Fibroblast of skin of right quadriceps (primary cell): ENCODE measurements at places on chromosomes 1 and 21.

DNA sequence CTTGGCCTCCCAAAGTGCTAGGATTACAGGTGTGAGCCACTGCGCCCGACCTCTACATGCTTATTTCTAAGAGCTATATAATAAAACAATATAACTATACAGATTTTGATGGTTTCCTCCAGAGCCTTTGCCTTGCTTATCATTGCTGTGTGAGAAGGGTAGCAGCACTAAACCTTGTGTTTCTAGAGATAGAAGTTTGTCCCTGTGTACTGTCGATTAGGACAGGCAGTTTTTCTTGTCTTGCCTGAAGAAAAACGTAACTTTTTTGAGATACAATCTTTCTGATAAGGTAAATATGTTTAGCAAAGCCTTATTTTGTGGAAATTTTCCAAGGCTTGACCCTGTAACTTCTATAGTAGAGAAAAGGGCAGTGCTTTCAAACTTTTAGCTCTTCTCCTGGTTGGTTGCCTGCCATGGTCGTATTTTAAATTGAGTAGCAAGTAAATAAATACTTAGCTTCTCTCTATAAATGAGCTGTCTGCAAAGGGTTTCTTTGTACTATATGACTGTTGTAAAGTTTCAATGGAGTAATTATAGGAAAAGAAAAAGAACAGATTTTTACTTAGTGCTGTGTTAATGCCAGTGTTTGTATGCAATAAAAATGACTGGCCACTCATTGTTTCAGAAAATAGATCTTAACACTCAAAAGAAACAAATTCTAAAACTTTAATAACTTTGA lies 86.4 kb upstream of the CACYBP start:
- no peak for DNase-seq

DNA sequence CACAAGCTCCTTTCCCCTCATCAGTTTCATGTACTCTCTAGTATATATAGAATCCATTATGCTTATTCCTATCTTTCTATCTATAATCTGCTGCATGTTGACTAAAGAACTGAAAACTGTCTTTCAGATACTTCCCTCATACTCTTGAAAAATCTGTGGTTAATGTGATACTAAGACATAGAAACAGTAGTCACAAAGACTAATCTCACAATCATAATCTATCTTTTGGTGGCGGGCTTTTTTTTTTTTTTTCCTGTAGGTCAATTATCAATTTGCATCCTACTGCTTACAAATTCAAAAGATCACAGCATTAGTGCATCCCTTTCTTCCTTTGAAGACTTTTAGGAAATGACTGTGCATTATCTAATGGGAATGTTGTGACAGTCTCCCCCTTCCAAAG lies 4.7 kb downstream of the UBR4 start:
- no peak for DNase-seq

GRCh38 chr1:91526496-91526895 lies 25.8 kb downstream of the CDC7 start:
- DNase-seq: peak; percentile 79

DNA sequence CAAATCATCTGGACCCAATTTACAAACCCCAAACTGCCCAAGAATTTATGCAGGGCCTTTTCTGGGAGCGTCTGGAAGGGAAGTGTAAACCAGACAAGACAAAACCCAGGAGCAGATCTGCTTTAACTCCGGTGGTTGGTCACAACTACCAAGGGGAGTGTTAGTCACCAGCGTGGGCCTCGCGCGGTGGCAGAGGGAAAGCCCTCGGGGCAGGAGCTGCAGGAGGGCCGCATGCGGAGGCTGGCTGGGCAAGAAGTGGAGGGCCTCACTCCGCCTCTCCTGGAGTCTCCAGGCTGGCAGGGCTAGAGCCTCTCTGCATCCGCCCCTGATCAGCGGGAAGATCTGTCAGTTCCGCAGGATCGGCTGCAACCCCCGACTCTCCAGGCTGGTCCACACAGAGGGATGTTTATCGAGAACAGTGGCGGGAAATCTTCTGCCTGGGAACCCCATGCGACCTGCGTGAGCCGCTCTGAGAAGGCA lies 2.0 kb downstream of the COL24A1 start:
- DNase-seq: peak; percentile 93

DNA sequence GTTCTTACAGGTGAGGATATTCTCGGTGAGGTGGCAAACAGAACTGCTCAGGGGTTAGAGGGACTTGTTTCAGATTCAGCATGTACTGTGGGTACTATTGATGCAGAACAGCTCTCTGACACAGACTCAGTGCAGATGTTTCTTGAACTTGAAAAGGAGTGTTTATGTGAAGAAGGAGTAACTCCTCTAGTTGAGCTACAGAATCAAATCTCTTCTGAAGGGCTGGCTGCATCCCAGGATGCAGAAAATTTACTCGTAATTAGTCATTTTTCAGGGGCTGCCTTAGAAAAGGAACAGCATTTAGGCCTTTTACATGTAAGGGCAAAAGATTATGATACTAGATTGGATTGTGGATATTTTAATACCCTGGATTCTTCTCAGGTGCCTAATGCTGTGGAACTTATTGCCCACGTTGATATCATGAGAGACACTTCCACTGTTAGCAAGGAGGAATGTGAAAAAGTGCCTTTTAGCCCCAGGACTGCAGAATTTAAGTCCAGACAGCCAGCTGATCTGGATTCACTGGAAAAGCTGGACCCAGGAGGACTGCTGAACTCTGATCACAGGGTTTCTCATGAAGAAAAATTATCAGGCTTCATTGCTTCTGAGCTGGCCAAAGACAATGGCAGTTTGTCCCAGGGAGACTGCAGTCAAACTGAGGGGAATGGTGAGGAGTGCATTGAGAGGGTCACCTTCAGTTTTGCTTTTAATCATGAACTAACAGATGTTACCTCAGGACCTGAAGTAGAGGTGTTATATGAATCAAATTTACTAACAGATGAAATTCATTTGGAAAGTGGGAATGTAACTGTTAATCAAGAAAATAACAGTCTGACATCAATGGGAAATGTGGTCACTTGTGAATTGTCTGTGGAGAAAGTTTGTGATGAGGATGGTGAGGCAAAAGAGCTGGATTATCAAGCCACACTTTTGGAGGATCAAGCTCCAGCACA lies 79.6 kb upstream of the BMP8A start:
- peak; percentile 26 for DNase-seq

DNA sequence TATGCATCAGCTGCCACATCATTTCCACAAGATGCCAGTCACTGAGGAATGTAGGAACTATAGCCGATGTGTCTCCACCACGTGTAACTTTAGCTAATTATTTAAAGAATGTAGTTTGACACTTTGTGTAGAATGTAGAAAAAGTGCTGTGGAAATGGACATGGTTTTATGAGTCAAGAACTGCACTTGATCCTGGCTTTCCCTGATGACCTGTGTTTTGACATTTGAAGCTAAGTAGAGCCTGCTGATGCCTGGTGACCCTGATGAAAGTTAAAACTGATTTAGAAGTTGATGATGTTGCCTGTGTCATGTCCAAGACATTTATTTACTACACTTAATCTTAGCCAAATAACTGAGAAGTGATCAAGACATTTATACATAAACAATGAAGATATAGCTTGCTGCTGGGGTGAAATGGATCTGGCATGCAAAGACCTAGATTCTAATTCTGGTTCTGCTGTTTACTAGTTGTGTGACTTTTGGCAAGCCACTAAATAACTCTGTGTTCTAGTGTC lies 4.4 kb upstream of the OSBPL9 start:
- peak; percentile 35 for DNase-seq

DNA sequence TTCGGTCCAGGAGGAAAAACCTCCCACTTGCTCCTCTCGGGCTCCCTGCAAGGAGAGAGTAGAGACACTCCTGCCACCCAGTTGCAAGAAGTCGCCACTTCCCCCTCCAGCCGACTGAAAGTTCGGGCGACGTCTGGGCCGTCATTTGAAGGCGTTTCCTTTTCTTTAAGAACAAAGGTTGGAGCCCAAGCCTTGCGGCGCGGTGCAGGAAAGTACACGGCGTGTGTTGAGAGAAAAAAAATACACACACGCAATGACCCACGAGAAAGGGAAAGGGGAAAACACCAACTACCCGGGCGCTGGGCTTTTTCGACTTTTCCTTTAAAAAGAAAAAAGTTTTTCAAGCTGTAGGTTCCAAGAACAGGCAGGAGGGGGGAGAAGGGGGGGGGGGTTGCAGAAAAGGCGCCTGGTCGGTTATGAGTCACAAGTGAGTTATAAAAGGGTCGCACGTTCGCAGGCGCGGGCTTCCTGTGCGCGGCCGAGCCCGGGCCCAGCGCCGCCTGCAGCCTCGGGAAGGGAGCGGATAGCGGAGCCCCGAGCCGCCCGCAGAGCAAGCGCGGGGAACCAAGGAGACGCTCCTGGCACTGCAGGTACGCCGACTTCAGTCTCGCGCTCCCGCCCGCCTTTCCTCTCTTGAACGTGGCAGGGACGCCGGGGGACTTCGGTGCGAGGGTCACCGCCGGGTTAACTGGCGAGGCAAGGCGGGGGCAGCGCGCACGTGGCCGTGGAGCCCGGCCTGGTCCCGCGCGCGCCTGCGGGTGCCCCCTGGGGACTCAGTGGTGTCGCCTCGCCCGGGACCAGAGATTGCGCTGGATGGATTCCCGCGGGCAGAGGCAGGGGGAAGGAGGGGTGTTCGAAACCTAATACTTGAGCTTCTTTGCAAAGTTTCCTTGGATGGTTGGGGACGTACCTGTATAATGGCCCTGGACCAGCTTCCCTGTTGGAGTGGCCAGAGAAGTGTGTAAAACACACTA lies 45.3 kb downstream of the MRPL39 start:
- peak; percentile 87 for DNase-seq

GRCh38 chr1:218479436-218480115 lies 134.4 kb downstream of the TGFB2 start:
- peak; percentile 83 for DNase-seq

- DNase-seq: no peak
Observed at GRCh38 chr1:202836623-202837403, 26.1 kb downstream of the PCAT6 start.

- DNase-seq: peak; percentile 7
Observed at GRCh38 chr1:220696863-220697231, 6.7 kb downstream of the C1orf115 start.

DNA sequence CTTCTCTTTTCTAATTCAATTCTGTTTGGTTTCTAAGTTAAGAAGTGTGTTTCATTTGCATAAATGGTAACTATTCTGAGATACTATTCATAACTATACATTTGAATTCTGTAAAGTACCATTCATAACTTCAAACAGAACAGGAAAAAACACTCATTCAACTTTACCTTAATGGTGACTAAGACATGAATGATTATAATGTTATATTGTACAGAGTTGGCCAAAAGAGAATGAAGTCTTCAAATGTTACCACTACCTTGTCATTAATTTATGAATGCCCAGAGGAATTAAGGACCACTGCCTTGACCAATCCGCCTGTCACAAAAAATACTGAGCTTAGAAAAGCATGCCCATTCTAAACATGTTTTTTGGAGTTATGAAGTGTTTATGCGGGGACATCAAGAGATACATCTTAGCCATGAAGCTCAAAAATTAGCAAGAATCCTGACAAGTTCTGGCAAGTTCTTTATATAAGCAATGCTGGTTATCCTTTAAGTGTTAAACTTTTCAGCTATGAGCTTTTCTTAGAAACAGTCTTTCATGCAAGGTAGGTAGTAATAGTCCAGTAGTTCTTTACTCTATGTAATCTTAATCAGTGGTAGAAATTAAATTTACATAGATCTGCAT lies 7.9 kb downstream of the WASF2 start:
- DNase-seq: no peak

GRCh38 chr1:37476460-37477197 lies 2.2 kb downstream of the ZC3H12A start:
- DNase-seq: peak; percentile 84

DNA sequence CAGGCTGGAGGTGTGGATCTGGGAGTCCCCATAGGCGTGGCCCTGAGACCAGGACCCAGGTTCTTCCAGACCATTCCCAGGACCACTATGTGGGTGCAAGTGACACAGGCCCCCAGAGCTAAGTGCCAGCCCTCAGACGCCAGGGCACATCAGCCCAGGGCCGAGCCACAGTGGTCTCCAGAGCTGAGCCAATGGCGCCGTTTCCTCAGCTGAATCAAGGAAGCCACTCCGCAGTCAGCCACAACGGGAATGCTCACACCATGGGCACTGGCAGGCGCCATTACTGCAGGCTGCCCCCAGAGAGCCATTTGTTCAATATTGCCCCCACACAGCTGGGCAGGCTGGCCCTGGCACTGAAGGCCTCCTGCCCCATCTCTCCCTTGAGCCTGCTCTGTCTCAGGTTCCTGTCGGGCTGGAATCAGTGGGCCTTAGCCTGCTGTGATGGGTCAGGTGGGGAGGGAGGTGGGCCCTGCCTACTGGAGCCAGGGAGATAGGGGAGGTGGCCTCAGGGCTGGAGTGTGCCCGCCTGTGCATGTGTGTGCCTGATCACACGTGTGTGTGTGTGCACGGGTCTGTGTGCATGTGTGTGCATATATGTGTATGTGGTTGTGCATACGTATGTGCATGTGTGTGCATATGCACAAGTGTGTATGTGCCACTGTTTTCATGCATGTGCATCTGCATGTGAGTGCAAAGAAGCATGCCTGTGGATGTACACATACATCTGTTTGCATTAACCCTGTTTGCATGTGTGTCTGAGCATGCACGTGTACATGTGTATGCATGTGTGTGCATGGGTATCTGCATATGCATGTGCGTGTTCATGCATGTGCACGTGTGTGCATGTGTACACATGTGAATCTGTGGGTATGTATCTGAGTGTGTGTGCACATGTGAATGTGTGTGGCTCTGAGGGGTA lies 6.1 kb downstream of the GJC2 start:
- no peak for DNase-seq

GRCh38 chr1:91454136-91454535 lies 46.5 kb upstream of the CDC7 start:
- DNase-seq: no peak

GRCh38 chr1:21633992-21634805 lies 35.0 kb downstream of the RAP1GAP start:
- DNase-seq: no peak

DNA sequence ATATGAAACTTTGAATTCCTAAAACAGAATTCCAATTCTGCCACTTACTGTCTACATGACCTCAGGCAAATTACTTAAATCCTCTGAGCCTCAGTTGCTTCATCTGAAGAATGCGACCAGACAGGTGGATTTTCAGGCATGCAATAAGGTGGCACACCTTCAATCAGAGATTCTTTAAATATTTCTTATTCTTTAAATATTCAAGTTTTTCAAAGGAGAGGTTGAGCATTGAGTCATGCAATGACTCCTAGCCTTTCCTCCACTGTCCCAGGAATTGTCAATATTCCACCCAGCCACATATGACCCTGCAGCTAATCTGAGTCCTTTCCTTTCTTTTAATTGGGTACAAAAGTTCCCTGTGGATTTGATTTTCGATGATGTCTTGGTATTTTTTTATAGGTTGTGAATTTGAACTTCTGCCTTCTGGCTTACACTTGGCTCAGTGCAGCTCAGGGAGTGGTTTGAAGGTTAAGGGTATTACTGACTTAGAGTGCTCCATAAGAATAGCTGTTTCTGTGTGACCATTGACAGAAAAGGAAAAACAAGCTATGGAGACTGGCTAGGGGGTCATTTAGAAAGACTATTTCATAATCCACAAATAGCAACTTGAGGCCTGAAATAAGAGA lies 52.2 kb upstream of the PRDX6 start:
- DNase-seq: no peak

GRCh38 chr1:198729195-198729863 lies 90.5 kb downstream of the PTPRC start:
- DNase-seq: no peak

- DNase-seq: no peak
Observed at GRCh38 chr1:41456847-41457540, 27.5 kb downstream of the EDN2 start.
